ENCODE measurements at places on chromosomes 1 and 21.

DNA sequence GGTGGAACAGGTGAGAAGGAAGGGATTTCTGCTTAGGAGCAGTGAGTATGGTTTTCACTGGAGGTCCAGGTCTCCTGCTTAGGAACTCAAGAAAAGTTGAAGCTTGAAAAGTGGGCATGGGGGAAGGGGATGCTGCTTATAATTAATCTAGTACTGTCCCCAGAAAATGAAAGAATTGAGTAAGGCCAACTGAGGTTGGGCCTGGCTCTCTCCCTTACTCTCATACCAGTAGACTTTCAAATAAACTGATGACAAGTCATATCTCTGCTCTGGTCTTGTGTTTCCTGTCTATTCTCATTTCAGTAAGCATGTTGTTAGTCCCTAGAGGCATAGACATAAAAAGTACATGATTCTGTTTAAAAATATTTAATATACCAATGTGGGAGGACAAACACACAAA lies 26.4 kb downstream of the CD48 start:
- DNase-seq, result no peak

DNA sequence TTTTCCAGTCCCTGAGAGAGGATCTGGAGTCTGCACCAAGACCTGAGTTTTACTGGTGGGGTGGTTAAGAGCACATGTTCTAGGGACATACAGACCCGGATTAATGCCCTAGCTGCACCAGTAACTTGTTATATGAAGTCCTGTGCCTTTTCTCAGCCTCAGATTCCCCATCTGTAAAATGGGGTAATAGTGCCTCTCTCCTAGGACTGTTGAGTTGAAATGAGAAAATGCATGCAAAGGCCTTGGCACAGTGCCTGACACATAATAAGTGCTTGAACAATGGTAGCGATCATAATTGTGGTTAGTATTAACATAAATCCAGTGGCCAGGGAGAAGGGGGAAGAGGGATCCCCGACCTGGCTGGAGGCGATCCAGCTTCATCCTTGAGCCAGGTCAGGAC lies 12.3 kb downstream of the AHDC1 start:
- no peak for DNase-seq

GRCh38 chr1:7690076-7690475 lies 81.0 kb upstream of the VAMP3 start:
- DNase-seq, result no peak

DNA sequence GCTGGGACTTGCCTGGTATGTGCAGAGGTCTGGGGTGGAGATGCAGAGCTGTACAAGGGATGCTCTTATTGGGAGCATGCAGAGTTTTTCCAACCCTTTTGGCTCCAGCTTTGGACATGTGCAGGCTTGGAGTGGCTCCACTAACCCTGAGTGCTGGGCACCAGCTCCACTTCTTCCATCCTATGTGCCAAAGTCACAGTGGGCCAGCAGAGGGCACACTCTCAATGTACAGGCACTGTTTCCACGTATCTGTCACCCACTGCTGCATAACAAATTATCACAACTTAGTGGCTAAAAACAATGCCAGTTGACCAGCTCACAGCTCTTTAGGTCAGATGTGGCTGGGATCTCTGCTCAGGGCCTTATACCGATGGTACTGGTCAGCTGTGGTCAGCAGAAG lies 631.8 kb downstream of the AJAP1 start:
- no peak for DNase-seq

DNA sequence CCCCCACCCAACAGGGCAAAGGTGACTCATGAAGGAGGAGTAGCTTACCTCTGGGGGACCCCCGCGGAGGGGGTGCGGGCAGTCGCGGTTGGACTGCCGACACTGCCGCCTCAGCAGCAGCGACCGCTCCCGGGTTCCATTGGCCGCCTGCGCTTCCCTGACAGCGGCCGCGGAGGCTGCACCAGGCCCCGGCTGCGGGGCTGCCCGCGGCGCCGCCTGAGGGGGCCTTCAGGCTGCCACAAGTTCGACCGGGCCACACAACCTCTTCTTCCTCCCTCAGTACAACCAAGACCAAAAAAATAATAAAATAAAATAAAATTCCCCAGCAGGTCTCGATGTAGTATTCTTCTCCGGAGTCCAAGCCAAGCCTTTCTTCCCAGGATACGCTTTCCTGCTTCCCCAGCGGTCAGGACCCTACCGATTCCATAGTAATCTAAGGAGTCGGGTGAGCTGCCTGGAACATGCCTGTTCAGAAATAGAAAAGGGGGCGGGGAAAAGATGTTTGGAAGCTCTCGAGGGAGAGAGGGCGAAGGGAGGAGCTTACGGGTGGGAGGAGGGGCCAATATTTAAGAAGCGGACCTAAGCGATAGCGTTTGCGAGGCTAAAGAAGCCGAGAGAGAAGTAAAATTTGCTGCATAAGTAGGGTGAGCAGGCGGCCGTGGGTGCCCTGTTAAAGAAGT lies at the start of gene PI4KB:
TSS of gene PI4KB (minus strand) at position 194 of the 680 bp plus-strand sequence. CDS start 10,935 bp downstream, outside the sequence.
- DNase-seq, result peak; percentile 97

DNA sequence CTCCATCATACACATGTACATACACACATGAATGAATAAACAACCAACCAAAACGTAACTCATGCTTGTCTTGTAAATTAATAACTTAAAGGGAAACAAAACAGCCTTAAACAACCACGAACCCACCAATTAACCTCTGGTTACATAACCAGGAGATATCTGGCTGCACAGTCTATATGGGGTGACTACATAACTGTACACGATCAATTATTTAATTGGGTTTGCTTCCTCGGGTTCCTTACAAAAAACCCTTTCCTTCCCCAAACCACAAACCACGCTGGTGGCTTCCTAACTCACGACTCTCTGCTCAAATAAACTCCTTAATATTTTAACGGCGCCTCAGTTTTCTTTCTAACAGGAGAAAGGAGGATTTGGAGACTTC lies 744 bp downstream of the ZNF670 start:
- DNase-seq, result no peak

- DNase-seq, result no peak
Measured at GRCh38 chr1:8167936-8168335, 141.8 kb upstream of the ERRFI1 start.

DNA sequence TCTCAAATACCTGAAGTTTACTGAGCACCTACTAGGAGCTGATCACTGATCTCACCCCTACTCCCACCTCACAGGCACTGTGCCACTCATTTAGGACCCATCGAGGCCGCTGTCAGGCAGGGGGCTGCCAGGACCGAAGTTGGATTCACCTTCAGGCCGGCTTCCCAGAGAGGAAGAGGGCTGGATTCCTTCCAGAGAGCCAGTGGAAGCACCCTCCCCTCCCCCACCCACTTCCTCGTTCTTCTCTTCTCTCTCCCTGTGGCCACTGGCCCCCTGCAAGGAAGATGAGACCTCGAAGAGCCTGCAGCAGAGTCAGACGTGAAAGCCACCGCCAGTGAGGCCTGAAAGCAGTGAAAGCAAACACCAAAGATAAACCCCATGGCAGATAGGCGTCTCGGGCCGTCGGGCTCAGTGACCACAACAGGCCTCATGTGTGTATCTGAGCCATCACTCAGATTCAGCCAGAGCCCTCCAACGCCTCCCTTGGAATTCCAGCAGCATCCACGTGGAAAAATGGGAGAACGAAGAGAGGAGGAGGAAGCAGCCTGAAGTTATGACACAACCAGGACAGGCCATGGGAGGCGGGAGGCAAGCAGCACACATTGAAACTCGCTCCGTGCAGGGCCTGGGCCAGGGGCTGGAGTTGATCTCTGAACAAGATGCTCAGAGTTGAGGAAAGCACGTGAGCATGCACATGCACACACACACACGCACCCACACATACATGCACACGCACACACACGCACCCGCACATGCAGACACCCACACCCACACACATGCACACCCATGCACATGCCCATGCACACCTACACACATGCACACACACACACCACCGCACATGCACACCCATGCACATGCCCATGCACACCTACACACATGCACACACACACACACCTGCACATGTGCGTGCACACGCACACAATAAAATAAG lies 6.2 kb upstream of the AGTRAP start:
- no peak for DNase-seq

DNA sequence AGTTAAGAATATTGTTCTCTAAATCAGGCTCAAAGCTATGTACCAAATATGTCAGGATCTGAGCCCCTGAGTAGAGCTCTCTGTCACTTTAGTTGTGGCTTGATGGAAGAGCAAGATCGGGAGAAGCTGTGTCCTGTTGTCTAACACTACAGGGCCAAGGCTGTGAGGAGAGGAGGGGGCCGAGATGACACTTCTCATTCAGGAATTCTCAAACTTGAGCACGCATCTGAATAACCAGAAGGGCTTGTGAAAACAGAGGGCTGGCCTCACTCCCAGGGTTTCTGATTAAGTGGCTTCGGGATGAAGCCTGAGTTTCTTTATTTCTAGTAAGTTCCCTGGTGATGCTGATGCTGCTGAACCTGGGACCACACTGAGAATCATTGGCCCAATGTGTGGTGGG lies 209.2 kb upstream of the DAB1 start:
- no peak for DNase-seq

GRCh38 chr1:161733526-161733925 lies 12.2 kb downstream of the FCRLB start:
- DNase-seq, result no peak

DNA sequence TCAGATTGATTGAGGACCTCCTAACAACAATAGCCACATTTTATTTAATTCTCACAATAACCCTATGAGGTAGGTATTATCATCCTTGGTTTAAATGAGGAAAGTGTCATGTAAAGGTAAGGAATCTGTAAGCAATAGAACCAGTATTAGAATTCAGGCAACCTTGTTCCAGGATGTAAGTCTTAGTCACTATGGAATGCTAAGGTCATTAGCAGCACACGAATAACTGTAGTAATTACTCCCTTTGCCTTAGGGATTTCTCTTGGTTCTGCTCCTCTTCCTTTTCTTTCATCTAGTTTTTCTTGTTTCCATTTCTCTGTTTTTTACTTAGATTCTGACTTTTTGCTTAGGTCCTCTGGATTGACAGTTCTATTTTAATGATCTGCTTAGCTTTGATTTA lies 23.1 kb upstream of the ATP6V1G3 start:
- DNase-seq, result no peak

DNA sequence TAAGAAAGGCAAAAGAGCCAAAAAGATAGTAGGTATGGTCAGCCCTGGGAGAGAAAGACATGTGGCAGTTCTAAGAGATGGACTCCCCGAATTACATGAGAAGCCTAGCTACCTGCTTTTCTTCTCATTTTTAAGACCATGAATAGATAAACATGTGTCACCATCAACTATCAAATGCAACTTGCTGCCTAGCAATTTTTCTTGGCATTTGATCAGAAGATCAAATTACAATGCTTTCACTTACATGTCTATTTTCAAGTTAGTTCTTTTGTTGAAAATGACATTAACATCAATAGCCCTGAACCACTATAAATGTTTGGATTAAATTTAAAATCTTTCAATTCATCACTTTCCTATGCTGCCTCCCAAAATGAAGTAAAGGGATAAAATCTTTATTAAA lies 212.3 kb downstream of the HHIPL2 start:
- DNase-seq, result no peak

DNA sequence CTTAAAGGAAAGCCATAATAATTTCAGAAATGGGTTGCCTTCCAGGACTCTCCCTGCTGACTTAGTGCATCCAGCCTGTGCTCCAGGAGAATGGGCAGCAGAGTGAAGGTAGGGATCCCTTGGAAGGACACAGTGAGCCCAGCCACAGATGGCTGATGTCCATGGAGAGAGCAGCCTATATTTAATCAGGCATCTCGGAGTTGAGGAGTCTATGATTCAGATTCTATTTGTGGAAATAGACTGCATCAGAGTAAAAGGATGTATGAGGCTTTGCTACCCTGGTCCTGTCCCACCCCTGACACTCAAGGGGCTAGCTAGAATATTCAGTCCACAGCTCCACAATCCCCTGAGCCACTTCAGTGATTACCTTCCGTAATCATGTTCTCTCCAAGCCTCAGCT lies 43.8 kb upstream of the PBX1 start:
- DNase-seq, result no peak

- DNase-seq, result no peak
Measured at GRCh38 chr1:50610563-50610962, 187.3 kb upstream of the DMRTA2 start.

- no peak for DNase-seq
Measured at GRCh38 chr1:208775841-208776240, 531.7 kb upstream of the PLXNA2 start.

- DNase-seq, result no peak
Measured at GRCh38 chr1:19528438-19528837, 43.1 kb upstream of the CAPZB start.

- DNase-seq, result no peak
Measured at GRCh38 chr1:72623299-72623708, 341.0 kb upstream of the NEGR1 start.

- no peak for DNase-seq
Measured at GRCh38 chr1:59027177-59027576, 243.3 kb upstream of the JUN start.

GRCh38 chr1:107273515-107273914 lies 132.7 kb downstream of the NTNG1 start:
- no peak for DNase-seq

DNA sequence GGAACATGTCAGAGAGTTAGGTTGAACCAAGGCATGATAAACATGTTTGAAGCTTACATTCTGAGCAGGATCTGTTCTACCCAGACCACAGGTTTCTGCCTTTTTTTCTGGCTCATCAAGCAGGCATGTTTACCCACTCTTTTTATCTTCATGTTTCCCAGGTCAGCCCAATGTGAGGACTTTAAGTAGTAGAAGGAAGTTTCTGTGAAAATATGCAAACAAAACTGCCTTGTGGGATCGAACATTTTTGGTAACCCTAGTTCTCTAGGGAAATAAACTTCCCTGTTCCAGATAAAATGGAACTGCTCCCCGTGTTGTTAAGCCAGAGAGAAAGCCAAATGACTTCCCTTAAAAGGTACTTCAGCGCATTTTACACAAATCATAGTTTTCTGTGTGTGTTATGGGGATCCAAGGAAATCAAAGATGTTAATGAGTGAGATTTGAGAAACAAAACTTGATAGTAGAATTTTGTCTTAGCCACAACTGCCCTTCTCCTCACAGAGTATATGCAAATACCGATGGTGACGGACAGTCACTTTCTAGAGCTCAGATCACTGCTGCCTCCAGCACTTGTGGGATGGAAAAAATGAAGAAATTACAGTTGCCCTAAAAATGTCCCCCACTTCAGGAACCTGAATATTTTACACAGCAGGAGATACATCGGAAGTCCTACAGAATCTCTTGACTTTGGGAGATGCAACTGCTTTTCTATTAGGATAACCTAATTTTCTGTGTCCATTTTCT lies 765 bp upstream of the HIPK1 start:
- DNase-seq, result no peak

DNA sequence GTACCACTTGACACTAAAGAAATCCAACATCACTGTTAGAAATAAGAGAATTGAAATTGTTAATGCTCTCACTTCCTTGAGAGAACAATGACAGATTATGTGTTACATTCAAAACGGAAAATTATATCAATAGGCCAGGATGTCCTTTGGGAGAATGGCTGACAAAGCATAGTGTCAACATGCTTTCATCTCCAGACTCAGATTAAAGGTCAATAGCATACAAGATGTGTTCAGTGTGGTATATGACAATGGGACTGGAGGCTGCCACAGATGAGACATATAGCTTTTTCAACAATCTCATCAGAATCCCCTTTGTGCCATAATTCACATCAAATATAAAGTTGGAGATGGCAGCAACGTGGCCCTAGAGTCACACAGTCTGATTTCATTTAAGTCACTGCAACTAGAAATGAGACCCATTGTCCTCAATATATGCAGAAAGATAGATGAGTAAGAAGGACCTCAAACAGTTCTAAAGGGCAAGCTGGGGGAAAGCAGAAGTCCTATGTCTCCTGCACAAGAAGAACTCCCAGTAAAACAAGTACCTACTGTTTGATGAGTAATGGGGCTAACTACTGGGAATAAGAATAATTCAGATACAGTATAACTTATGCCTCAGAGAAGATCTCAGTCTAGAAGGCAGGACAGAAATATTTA lies 327.9 kb downstream of the TTLL7 start:
- DNase-seq, result no peak

All from lower leg skin (tissue), 4 donors.